Colonic mucosa (tissue), 4 donors: ENCODE measurements at places on chromosomes 11 and 22. TPM values are rescaled to one million over a fixed set of nuclear protein-coding genes. Genes with fewer than 3 reads are reported as not detected.

DNA sequence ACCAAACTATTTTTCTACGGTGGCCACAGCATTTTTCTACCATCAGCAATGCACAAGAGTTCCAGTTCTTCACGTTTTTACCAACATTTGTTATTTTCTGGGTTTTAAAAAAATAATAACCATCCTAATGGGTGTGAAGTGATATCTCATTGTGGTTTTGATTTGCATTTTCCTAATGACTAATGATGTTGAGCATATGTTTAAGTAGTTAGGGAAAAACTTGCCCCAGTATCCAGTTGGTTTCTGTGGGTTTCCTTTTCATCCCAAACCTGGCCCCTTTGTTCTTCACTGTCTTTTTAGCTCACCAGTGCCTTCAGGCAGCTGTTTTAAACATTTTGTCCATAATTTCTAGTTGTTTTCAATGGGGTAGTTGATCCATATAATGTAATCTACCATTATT, 14.7 kb upstream of the PTS start:
- H3K27me3 ChIP-seq = no peaks in the 10 kb centered on the region
- H3K4me3 ChIP-seq = no peak overlapping the region
- H3K36me3 ChIP-seq = no peaks in the 10 kb centered on the region
- no peak for DNase-seq

- no peak overlapping the region for H3K4me3 ChIP-seq
- no peak overlapping the region for H3K27ac ChIP-seq
- H3K4me1 ChIP-seq = no peaks in the 10 kb centered on the region
- H3K27me3 ChIP-seq = no peaks in the 10 kb centered on the region
- no peak for DNase-seq
- peaks cover 40% of the 10 kb centered on the region for H3K36me3 ChIP-seq
Measured at GRCh38 chr11:14471127-14471526, 28.5 kb downstream of the COPB1 start.

OR5W2 gene
- not detected for total RNA-seq

DNA sequence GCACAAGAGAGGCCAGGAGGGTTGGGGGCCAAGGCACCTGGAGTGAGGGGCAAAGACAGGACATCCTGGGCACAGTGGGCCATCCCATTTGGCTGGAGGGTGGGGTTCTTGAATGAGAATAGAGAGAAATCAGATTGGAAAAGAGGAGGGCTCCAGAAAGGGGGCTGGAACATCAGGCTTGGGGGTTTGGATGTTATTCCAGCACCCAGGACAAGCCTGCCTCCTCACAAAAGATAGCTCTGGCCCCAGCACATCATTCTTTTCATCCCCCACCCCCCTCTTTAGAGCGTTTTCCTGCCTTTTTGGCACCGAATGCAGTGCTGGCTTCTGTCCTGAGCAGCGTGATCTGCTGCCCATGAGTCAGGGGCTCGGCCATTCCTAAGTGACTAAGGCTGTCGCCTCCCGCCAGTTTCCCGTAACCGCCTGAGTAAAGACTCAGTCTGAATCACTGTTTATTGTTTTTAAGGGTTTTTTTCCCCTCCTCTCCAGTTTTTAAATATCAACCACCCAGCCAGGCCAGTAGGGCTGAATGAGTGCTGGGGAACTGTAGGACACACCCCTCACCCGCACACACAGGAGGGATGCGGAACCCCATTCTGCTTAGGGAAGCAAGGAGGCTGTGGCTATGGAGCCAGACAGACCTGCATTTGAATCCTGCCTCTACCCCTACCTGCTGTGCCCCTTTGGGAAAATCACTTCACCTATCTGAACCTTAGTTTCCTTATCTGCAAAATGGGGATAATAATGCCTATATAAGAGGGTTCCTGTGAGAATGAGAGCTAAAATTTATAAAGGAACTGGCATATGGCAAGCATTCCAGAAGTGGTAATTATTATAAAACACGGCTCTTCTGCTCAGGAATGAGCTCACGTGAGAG, 32.4 kb upstream of the NAV2 start:
- peak; percentile 66 for DNase-seq
- H3K4me1 ChIP-seq = no peaks in the 10 kb centered on the region
- H3K27ac ChIP-seq = peak overlapping the region; percentile 38
- H3K4me3 ChIP-seq = no peak overlapping the region

DNA sequence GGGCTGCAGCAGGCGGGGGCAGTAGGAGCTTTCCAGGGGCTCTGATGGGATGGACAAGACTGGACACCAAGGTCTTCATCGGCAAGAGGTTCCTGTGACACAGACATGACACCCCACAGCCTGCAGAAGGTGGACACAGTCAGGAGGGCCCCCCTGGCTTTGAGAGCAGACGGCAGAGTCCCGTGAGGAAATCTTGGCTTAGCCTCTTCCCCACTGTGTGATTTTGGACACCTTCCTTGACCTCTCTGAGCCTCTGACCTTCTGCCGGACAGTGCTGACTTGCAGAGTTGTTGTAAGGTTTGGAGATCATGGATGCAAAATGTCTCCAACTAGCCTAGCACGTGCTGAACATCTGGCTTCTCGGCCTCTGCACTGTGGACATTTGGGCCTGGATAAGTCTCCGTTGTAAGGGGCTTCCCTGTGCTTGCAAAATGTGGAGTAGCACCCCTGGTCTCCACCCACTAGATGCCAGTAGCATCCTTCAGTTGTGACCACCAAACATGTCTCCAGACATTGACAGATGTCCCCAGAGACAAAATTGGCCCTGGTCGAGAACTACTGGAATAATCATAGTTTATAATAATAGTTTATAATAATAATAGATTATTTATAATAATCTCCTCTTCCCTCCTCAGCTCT, 54.6 kb downstream of the MCM5 start:
- no peak overlapping the region for H3K27ac ChIP-seq
- no peak overlapping the region for H3K4me3 ChIP-seq
- no peaks in the 10 kb centered on the region for H3K27me3 ChIP-seq
